ENCODE measurements at places on chromosomes 4 and X.

DNA sequence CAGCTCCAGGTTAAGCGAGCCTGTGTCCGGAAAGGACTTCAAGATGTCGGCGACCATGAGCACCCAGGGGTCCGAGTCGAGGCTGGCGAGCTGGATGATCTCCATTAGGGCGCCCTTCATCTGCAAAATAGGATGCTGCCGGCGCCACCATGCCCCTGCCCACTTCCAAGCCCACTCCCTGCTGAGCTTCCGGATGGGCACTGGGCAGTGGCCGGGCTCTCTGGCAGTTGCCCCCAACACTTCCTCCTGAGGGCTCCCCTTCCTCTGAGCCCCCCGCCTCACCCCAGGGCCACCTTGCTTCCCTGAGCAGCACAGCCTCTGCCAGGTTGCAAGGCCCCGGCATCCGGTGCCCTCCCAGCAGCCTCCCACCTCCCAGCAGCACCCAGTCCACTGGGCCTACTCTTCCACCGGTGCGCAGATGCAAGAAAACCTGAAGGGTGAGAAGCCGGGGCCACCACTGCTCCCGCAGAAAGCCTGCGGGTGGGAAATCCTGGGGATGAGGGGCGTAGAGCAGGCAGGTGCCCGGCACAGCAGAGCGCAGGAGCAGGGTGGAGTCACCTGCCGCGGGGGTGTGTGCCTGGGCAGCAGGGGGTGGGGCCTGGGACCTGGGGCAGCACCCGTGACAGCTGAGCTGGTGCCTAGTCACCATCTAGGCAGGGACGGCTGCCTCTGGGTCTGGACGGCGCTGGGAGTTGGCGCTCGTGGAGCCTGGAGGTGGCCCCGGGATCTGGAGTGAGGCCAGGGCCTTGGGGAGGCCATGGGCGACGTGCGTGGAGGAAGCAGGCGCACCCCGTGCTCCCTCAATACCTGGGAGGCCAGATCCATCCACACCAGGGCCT lies 17.0 kb downstream of the NELFA start:
- DNase-seq: no peak

- no peak for DNase-seq
Observed at GRCh38 chrX:54325077-54325476, 32.8 kb downstream of the WNK3 start.

DNA sequence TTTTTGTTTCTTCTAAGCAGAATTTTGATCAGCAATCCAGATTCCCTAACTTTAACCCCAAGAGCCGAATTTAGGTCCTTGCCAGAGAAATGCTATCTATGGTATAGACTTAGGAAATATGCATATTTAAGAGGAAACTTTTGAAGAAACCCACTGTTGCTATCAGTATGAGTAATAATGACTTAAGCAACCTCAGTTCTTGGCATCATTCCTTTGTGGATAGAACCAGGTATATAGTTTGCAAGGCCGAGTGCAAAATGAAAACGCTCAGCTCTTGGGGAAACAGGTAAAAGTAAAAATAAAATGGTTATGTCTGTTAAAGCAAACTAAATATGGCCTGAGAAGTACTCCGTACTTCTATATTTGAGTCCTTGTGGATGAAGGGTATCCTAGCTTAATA lies 78.1 kb downstream of the ARSF start:
- no peak for DNase-seq

DNA sequence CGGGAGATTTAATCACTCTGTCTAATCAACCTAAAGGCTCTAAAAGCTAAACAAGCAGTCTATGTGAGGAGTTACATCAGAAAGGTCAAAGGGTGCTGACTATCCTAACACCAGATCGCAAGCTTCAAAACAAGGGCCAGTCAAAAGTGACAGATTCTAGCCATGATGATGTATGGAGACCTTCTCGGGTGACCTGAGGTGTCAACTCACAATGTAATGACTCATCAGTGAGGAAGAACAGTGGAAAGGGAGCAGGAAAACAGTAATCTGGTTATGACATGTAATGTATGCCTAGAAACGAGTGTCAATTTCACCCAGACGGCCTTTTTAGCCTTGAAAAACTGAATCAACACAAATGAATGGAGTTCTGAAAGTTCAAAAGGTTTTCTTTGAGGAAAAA lies 375.3 kb downstream of the IDS start:
- DNase-seq: no peak

DNA sequence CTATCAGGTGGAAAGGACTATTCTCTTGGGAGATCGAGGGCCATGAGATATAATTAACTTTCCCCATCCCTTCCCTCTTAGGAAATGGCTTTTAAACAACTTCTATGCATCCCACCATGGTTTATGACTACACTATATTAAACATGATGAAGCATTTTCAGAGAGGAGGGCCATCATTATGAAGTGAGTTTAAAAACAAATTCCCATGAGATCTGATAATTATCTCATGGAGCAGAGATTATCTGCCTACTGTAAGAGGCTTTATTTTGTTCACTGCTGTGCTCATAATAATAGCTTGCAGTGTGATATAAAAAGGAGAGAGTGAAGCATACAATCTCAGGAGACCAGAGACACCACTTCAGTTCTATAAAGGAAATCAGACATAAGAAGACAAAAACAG lies 330.5 kb upstream of the ZFP42 start:
- no peak for DNase-seq

DNA sequence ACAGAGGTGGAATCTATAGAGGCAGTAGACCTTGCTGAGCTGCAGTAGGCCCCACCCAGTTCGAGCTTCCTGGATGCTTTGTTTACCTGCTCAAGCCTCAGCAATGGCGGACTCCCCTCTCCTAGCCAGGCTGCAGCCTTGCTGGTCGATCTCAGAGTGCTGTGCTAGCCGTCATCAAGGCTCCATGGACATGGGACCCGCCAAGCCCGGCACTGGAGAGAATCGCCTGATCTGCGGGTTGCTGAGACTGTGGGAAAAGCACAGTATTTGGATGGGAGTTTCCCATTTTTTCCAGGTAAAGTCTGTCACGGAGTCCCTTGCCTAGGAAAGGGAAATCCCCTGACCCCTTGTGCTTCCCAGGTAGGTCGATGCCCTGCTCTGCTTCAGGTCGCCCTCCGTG lies 124.8 kb upstream of the KLF8 start:
- DNase-seq: no peak

- DNase-seq: no peak
Observed at GRCh38 chrX:31318866-31319265, 247.0 kb upstream of the FTHL17 start.

- no peak for DNase-seq
Observed at GRCh38 chrX:138756234-138756633, 44.7 kb upstream of the FGF13 start.

DNA sequence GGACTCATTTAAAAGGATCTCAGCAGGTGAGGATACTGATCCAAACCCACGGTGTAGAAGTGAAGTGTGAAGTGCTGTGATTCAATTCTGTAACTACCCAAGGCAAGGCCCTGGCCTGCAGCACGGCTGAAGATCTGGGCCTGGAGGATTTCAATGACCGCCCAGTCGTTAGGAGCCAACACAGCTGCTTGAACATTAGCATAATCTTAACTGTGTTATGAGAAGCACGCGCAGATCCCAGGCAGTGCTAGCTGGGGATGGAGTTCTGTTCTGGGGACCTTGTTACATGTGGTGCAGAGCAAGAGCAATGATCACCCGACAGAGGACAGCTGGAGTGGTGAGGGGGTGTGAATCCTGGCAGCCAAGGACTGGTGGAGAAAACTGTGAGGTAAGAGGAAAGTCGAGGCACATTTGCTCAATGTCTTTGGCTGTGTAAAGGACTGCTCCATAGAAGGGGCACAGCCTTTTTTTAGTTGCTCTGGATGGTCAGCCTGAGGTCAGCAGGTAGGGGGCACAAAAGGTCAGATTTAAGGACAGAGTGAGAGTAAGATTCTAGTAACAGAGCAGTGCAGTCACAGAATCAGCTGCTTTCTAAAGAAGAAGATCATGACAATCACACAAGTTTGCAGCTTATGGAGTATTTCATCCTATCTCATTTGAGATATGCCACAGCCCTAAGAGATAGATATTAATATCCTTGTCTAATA lies 181.8 kb downstream of the DCLK2 start:
- DNase-seq: no peak

DNA sequence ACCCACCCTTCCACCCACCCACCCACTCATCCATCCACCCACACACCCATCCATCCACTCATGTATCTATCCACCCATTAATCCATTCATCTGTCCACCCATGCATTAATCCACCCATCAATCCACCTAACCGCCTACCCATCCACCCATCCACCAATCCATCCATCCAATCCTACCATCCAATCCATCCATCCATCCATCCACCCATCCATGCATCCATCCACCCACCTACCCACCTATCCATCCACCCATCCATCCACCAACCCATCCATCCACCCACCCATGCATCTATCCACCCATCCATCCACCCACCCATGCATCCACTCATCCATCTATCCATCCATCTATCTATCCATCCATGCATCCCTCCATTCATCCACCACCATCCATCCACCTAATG lies 34.8 kb upstream of the AFAP1 start:
- DNase-seq: no peak

- no peak for DNase-seq
Observed at GRCh38 chr4:61741327-61742096, 541.4 kb downstream of the ADGRL3 start.

DNA sequence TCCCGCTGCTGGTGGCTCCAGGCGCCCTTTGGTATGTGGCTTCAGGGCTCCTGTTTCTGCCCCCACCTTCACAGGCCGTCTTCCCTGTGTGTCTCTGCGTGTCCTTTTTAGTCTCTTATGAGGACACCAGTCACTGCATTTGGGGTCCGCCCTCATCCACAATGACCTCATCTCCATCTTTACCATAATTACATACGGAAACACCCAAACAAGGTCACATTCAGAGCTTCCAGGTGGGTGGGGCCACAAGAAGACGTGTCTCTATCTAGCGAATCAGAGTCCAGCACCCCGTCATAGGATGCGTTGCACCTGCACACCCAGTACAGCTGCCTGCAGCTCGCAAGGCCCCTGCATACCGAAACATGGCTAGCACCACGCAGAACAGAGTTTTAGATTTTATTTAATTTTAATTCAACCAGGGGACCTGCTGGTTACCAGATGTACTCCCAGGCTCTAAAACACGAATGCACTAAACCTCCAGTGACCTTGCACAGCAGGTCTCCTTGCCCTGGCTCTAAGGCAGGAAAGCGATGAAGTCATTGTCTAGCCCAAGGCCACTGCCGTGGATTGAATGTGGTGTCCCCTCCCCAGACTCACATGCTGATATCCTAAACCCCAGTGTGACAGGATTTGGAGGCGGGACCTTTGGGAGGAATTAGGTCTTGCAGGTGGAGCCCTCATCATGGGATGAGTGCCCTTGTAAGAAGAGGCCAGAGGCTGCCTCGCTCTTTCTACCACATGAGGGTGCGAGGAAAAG lies 30.3 kb downstream of the ABLIM2 start:
- no peak for DNase-seq

DNA sequence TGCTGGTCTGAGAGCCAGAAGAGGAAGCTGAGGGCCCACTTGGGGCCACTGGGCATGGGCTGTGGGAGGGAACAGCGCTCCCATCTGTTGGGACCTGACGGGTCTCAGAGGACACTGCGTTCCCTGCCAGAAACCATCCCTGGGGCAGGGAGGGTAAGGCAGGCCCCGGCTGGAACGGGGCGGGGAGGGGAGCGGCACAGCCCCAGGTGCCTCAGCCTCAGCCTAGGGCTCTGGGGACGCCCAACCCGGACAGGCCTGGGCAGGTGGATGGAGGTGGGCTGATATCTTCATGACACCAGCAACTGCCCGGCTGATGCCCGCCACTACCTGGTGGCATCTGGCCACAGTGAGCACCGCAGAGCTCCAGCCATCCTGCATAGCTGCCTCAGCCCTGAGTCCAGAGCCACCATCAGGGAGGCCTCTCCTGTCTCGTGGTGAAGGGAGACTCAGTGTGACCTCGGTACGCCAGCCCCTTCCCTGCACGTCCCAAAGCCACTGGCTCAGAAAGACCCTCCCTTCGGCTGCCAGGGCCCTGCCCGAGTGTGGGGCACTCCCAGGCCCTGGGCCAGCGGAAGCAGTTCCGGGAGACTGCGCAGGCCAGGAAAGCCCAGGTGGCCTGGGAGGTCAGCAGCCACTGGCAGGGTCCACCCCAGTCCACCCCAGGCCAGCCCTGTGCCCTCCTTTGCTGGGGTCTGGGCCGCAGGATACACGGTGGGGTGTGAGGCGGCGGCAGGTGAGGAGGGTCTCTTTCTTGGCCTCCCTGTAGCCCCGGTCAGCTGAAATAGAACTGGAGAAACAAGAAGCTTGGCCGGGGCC lies 34.6 kb upstream of the FGFR3 start:
- DNase-seq: no peak

DNA sequence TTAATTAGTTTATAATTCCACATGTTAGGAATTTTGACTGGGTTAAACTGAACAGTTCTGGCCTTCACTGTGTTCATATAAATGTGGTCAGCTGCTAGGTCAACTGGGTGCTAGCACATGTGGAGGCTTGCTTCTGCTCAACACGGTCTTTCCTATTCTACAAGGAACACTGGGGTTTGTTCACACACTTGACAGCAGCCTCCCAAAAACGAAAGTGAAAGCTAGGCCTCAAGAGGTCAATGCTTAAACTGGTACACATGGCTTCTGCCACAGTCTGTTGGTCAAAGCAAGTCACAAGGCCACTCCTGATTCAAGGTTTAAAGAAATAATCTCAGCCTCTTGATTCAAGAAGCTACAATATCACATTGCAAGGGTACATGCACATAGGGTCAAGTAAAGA lies 126.5 kb downstream of the QDPR start:
- no peak for DNase-seq

- no peak for DNase-seq
Observed at GRCh38 chr4:128456171-128456570, 168.6 kb upstream of the PGRMC2 start.

GRCh38 chrX:107880054-107880610 lies 54.5 kb downstream of the MID2 start:
- DNase-seq: no peak

GRCh38 chr4:142961866-142962265 lies 115.8 kb upstream of the INPP4B start:
- DNase-seq: no peak

DNA sequence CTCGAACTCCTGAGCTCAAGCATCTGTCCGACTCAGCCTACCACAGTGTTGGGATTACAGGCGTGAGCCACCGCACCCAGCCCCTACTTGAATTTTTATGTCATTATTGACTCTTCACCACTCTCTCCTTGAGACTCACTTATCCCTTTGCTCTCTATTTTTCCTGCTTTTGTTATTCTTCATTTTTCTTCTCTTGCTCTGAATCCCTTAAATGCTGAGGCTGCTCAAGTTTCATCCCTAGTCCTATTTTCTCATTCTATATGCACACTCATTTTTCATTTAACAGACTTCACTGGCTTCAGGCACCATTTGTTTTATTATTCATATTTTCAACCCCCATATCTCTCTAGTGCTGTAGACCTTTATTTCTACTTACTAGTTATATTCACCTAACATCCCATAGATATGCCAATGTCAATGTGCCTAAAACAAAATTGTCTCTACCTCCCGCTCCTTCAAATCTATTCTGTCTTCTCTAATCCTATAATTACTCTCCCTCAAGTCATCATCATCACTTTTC lies 85.7 kb downstream of the APOOL start:
- no peak for DNase-seq

DNA sequence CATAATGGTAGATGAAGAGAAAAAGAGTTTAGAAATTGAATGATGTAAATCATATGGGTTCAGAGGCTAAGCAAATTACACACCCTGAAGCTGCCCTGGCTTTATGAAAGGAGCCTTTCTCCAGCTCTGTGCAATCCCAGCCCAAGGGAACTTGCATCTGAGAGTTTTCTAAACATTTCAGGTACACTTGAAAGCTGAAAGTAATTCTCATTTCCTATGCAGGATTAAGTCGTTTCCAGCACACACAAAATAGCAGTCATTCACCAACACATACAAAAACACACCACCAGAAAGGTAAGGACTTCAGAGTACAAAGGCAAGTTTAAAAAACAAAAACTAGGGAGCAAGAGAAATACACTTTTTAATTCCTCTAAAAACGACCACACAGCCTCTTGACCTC lies 1.7 kb downstream of the PDGFC start:
- DNase-seq: no peak

Data from stimulated activated CD8-positive, alpha-beta memory T cell treated with anti-CD3 and anti-CD28 coated beads, Interleukin-2, amount 100 ng/mL, for 48 hours (primary cell).